H7 (cell line): ENCODE measurements at places on chromosomes 11 and 22.

- DNase-seq = peak; percentile 41
These were observed 5.2 kb downstream of the CAPN5 start for GRCh38 chr11:77071671-77072605.

- no peak for DNase-seq
These were observed 165.8 kb downstream of the MAML2 start for GRCh38 chr11:96177146-96177545.

- DNase-seq = no peak
These were observed 13.1 kb downstream of the ADM start for GRCh38 chr11:10317776-10318526.

DNA sequence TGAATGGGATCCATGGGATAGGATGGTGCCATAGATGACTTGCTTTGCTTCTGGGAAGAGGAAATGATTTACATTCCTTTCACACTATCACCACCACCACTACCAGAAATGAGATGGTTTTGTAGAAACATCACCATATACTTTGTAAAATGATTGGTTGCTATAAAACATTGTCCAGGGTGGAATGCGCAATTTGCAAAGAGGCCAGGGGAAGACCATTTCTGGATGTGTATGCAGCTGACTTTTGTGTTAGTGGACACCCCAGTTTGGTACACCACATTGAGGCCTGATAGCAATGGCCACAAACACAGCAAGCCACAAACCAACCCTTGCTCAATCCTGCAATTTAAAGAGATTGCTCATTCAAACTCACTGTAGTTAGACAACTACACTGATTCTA, 56.7 kb upstream of the RCN1 start:
- no peak for DNase-seq

DNA sequence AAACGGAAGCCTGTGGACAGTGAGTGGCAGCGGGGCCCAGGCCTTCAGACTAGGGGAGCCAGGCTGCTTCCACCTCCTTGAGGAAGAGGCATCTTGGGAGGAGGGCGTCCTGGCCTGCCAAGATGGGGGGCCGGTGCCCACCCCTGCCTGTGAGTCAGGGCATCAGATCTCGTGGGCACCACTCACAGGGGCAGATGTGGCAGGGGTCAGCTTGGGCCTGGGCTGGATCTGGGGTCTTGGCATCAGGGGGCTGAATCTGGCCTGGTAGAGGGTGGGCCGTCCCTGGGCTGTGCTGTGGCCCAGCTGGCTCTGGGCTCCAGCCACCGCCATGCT, 24.1 kb upstream of the TH start:
- no peak for DNase-seq

- DNase-seq = no peak
These were observed 29.3 kb upstream of the PRDM10 start for GRCh38 chr11:130031945-130032344.

GRCh38 chr11:32706985-32707741, 87.3 kb downstream of the CCDC73 start:
- DNase-seq = no peak

- DNase-seq = peak; percentile 88
These were observed 48.5 kb upstream of the PRDM11 start for GRCh38 chr11:45097721-45098493.

DNA sequence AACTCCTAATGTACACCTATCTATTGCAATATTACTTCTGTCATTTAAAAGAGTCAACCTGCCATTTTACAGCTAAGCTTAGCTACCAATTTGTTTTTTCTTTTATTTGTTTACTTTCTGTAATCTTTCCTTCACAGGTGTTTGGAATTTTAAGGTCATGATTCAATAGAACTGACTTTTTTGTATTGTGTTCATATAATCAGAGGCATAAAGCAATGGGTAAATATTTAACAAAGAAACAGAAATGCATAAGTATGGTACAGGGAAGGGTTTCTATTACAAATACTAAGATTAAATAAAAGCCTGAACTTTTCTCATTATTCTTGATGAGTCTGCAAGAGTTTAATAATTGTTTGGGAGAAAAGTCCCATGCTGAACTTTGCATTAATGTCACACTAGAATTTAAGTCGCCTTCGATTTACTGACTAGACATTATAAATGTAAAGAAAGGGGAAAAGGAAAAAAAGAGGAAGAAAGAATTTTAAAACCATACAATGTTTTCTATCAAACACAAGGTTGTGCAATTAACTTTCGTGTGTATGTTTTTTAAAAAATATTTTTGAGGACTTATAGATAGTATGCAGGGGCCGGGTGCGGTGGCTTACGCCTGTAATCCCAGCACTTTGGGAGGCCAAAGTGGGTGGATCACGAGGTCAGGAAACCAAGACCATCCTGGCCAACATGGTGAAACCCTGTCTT, 35.0 kb upstream of the HIPK3 start:
- DNase-seq = no peak
